Cortex of kidney (tissue), 1 donor: ENCODE measurements at places on chromosomes 3 and 15.

GRCh38 chr3:133620066-133620784, 41.5 kb downstream of the TOPBP1 start:
- no peak for DNase-seq

DNA sequence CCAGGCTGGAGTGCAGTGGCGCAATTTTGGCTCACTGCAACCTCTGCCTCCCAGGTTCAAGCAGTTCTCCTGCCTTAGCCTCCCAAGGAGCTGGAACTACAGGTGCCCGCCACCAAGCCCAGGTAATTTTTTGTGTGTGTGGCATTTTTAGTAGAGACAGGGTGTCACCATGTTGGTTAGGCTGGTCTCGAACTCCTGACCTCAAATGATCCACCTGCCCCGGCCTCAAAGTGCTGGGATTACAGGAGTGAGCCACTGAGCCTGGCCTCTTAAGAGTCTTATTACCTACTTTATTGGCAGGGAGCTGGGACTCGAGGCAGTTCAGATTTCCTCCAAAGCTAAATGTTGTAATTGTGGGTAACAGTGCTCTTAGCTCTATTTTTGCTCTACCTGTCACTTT, 16.4 kb downstream of the PXYLP1 start:
- no peak for DNase-seq

DNA sequence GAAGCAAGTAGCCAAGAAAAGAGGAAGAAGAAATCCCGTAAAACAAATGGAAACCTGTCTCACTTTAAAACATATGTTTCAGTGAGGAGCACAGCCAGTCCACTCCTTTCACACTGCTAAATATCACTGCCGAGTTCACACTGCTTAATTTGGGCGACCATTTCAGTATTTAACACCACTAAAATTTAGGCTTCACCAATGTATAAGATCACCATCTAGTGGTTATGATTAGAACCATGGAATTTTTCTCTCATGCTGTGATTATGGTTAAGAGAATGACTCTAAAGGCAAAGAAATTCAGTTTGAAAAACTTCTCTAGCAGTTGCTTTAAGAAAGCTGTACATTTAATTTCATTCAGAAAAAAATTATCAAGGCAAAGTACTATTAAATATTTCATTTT, 16.6 kb downstream of the SLC4A7 start:
- DNase-seq: no peak

DNA sequence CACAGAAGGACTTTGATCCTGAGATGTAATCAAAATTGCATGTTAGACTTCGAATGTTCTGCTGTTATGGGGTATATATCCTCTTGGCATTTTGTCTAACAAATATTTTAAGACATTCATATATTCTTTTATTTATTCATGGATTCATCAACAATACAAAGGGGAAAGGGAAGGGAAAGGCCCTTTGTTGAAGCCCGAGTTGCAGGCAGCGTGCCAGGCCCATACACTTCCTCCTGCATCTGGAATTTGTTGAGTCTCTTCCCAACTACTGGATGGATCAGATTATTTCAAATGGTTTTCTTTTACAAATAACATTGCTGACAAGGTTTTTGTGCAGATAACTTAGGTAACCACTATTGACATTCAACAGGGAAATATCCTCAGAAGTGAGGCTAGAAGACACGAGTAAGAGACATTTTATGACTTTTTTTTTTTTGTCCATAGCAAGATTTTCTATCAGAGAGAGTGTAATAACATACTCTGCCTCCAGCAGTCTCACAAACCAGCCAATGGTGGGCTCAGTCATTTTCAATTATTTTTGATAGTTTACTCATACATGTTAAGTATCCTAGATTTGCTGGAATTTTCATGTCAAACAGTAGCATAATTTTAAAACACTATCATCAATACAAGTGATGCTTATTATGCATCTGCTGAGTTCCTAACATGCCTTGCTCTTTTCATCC, 94.3 kb downstream of the RPL39L start:
- DNase-seq: no peak

- no peak for DNase-seq
These were observed 796.6 kb upstream of the GBE1 start for GRCh38 chr3:82558081-82558480.

DNA sequence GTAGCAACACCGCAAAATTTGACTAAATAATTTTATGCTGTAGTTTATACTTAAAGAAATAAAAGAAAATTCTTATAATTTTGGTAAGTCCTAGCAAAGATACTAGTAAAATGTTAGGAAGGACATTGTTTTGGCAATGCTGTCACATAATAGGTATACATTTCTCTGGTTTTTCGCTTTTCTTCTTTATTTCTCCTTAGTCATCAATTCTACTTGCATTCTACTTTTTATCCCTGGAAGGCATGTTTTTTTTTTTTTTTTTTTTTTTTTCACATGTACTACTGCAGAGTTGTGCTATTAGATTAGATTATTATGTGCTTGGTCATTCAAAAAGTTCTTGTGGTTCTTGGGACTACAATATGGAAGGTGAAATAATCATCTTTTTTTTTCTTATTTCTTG, 1421.2 kb downstream of the SI start:
- DNase-seq: no peak

DNA sequence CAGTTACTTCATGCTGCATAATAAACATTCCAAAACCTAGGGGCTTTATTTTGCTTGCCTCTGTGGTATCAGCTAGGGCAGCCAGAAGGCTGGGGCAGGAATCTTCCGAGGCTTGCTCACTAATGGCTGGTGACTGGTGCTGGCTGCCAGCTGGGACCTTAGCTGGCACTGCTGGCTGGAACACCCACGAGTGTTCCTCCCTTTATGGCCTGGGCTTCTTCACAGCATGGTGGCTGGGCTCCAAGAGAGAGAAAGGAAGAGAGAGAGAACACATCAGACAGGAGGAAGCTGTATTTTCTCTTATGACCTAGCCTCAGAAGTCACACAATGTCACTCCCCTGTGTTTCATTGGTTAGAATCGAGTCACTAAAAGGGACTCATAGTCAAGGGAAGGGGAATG, 23.9 kb upstream of the CDCP1 start:
- DNase-seq: no peak

GRCh38 chr3:124451630-124452317, 278.5 kb upstream of the UMPS start:
- DNase-seq: no peak

DNA sequence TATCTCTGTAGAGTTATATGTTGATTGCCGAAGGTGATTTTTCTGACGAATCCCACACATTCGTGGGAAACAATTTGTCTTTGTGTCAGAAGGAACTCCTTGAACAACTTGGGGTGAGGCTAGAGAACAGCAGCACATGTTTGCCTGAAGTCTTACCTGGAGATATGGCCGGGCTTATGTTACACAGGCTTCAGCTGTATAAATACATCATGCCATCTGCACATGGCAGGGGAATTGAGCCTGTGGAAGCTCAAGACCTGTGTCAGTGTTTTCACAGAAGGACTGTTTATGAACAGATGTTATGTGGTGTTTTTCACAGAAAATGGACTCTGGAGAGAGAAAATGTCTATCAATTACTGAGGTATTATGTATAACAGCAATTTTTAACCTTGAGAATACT, 203.6 kb upstream of the MDFIC2 start:
- no peak for DNase-seq

DNA sequence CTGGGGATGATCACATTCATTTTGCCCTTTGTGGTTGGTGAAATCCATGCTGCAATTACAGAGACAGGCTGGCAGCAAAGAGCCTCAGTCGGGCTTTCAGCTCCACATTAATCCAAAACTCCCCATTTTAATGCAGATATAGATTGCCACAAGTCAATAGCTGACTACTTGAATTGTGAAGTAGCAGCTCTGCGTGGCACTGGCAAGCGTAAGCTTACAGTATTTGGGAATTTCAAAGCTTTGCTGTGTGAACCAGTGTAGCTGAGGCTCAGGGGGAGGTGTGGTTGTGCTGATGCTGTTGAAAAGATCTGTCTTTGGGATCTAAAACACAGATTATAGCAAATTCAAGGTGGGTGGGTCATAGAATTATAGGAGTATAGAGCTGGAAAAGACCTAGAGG, 290.3 kb upstream of the ONECUT1 start:
- no peak for DNase-seq

GRCh38 chr3:73618461-73618860, 6.3 kb downstream of the PDZRN3 start:
- DNase-seq: no peak

DNA sequence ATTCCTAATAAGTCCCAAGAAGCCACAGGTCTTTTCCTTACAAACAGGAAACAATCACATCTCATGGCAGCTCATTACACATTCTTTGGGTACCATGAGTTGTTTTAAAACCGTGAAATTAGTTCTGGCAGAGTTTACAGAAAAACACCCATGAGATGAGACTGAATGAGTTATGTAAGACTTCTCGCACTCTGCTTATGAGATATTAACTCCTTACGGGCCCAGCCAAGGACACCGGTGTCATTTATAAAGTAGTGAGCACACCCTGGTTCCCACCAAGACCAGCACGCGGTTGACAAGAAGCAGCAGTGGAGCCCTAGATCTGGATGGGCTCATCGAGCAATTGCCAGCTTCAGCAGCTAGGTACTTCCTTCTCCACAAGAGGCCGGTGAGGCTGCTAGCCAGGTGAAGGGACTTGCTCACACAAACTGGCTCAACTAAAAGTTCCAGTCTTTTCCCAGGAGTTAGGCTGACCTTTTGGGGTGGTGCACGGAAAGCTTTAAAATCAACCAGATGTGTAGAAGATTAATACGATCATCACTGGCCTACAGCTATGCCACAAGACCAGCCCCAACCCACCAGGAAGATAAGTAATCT, 318.6 kb upstream of the ICE2 start:
- DNase-seq: no peak

- no peak for DNase-seq
These were observed 215.7 kb upstream of the CFAP20DC start for GRCh38 chr3:59265566-59265965.

DNA sequence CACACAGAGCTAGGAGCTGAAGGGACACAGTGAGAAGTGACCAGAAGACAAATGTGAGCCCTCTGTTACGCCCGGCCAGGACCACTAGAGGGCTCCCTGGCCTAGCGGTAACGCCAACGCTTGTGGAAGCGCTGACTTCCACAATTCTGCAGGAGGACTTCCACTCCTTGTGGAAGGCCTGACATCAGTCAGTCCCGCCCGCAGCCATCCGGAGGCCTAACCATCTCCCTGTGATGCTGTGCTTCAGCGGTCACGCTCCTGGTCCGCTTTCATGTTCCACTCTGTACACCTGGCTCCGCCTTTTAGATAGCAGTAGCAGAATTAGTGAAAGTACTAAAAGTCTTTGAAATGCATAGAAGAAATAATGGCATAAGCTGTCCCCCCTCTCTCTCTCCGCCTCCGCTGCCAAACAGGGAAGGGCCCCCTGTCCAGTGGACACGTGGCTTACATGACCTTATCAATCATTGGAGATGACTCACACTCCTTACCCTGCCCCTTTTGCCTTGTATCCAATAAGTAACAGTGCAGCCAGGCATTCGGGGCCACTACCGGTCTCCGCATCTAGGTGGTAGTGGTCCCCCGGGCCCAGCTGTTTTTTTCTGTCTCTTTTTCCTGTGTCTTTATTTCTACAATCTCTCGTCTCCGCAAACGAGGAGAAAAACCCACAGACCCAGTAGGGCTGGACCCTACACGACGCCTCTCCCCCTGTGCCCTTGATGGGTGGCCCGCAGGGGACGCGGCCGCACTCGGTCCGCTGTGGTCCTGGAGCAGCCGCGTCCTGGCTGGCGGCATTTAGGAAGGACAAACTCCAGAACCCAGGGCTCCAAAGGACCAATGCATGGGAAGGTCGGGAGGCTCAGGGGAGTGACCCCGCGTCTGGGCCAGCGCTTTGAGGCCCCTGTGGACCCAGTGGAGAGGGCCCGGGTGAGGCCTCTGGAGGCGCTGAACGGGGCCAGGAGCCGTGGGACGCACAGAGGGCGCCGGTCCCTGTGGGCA, 27.0 kb upstream of the RPL32 start:
- no peak for DNase-seq

DNA sequence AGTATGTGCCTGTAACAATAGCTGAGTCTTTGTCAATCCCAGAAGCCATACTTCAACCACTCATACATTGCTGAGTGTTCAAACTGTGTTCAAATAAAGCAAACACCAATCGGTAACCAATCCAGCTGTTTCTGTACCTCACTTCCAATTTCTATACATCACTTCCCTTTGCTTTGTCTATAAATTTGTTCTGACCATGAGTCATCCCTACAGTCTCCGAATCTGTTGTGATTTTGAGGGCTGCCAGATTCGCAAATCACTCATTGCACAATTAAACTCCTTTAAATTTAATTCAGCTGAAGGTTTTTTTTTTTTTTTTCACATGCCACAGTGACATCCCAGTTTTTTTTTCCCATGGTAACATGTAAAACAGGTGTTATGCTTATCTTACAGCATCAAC, 870.3 kb downstream of the NAALADL2 start:
- DNase-seq: no peak

GRCh38 chr3:111801693-111802092, 57.4 kb upstream of the PHLDB2 start:
- no peak for DNase-seq

GRCh38 chr3:69085168-69085832, 563 bp downstream of the ARL6IP5 start:
- DNase-seq: no peak

- DNase-seq: no peak
These were observed 4.1 kb downstream of the ISLR2 start for GRCh38 chr15:74134387-74135027.

GRCh38 chr3:64578062-64578770, 109.6 kb downstream of the ADAMTS9 start:
- DNase-seq: no peak

GRCh38 chr15:31019986-31020385, 28.6 kb upstream of the MTMR10 start:
- no peak for DNase-seq

DNA sequence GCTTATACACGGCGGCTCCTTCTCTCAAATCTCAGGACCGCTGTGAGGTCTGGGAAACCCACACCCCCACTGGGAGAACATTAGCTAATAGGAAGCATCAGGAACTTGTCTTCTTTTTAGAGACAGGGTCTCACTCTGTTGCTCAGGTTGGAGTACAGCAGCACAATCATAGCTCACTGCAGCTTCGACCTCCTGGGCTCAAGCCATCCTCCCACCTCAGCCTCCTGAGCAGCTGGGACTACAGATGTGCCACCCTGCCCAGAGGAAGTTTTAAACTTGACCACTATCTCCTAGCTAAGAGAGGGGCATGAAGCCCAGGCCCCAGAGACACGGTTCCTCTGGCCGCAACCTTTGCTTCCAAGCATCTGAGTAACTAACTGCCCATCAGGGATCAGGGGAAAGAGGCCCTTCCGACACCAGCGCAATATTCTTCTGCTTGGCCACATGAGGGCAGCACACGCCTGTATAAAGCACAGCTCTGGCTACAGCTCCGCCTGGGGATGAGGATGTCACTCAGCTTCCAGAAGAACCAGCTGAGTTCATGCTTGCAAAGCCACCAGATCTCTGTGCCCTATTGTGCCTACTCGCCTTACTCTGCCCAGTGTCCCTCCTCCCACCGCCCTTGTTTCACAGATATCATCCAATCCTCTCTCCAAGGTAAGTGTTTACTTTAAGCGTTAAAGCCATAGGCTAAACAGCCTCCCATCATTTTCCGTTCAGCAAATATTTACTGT, 57.6 kb upstream of the SLC6A11 start:
- DNase-seq: no peak
